ENCODE measurements at places on chromosomes 5 and 9.

DNA sequence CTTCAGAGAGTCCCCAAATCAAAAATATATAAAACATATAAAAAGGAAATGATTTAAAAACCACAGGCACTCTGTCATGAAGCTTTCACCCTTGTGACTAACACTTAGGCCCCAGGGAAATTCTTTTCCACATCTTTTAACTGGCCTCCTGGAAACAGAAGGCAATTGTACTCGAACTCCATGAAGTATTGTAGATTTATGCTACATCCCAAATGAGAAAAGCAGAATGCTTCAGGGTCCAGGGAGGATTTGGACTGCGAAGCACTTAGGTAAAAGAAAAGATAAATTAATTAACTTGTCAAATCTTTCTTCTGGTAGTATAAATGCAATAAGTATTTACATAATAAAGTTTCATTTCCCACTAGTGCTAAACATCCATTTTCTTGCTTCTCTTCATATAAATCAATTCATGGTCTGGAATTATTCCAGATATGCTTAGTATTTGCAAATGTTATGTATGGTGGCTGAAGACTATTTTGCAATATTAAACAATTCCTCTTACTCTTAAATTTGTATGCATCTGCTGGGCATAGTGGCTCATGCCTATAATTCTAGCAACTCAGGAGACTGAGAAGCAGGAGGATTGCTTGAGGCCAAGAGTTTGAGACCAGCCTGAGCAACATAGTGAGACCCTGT lies 64.9 kb upstream of the ELL2 start:
- no peak for DNase-seq

GRCh38 chr5:135130261-135131215 lies 96.5 kb upstream of the PITX1 start:
- no peak for DNase-seq

- no peak for DNase-seq
These were observed 15.8 kb upstream of the NRARP start for GRCh38 chr9:137317718-137318511.

DNA sequence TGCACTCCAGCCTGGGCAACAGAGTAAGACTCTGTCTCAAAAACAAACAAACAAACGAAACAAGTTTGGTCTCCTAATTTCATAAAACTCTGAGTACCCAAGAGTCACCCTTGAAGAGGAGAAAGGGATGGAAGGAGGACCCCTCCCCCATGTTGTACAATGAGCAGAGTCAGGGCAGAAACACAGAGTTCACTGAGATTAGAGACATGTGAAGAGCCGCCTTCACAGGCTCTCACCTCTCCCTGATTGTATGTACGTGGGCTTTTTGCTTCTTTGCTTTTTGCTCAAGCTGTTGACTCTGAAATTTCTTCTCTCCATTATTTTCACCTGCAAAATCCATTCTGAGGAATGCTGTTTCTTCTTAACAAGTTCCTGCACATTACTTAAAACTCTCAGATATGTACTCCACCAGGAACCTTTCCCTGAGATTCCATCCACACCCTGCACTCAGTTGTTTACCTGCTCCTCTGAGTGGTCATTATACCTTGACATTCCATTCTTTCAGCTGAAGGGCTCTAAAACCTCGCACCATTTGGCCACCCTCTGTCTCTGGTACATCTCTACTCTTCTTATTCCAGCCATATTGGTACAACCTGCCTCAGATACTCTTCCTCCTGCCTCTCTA lies 44.4 kb upstream of the ABCA1 start:
- no peak for DNase-seq

Measured in HEK293T (cell line).